Activated CD8-positive, alpha-beta memory T cell treated with anti-CD3 and anti-CD28 coated beads for 4 hours (primary cell): ENCODE measurements at places on chromosomes 5 and 9.

- DNase-seq = no peak
These were observed 24.7 kb upstream of the NR3C1 start for GRCh38 chr5:143428155-143428554.

DNA sequence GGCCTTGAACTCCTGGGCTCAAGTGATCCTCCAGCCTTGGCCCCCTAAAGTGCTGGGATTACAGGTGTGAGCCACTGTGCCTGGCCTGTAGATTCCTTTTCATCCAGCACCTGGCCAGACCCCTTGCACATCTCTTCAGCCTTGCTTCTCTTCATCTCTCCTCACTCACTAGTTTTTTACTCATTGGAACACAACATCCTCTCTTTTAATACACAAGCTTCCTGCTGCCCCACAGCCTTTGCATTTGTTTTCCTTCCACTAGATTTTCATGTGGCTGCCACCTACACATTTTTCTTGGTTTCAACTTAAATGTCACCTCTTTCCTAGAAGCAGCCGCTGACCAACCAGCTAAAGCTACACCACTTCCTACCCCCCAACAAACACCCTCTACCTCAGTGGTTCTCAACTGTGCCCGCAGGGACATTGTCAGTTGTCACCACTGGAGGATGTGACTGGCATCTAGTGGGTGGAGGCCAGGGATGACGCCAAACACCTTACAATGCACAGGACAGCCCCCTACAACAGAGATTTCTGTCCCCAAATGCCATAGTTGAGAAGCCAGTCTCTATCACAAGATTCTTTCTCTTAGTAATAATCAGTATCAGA, 33.7 kb downstream of the HAVCR1 start:
- peak; percentile 45 for DNase-seq

- no peak for DNase-seq
These were observed 17.9 kb downstream of the FGD3 start for GRCh38 chr9:92965061-92965758.

GRCh38 chr5:90020575-90021538, 388.7 kb downstream of the CETN3 start:
- no peak for DNase-seq

GRCh38 chr9:133205996-133206931, 2.8 kb downstream of the OBP2B start:
- no peak for DNase-seq

DNA sequence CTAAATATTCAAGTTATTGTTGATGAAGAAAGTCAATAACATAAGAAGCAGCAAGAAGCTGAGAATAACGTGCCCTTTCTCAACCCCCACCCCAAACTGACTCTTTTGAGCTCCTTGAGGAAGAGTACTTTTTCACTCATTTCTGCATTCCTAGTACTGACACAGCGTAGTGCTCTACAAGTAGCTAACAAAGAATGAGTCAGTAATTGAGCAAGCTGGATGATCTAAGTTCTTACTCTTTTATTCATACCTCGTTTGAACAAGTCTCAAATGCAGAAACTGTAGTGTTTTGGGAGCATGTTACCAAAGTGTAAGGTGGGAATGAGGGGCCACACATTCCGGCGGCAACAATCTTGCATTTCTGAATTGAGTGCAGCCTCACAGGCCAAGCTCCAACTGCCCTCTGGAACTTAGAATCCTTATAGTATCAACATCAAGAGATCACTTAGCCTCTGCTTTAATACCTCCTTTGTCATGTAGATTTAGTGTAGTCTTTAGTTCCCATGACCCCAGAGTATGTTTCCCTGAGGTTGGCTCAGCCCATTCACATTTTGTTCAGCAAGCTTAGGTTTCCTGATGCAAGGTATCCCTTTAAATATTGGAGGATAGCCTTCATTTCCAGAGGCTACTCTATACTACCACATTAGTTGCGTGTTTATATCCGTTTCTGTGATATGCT, 152.0 kb downstream of the PRR16 start:
- no peak for DNase-seq

DNA sequence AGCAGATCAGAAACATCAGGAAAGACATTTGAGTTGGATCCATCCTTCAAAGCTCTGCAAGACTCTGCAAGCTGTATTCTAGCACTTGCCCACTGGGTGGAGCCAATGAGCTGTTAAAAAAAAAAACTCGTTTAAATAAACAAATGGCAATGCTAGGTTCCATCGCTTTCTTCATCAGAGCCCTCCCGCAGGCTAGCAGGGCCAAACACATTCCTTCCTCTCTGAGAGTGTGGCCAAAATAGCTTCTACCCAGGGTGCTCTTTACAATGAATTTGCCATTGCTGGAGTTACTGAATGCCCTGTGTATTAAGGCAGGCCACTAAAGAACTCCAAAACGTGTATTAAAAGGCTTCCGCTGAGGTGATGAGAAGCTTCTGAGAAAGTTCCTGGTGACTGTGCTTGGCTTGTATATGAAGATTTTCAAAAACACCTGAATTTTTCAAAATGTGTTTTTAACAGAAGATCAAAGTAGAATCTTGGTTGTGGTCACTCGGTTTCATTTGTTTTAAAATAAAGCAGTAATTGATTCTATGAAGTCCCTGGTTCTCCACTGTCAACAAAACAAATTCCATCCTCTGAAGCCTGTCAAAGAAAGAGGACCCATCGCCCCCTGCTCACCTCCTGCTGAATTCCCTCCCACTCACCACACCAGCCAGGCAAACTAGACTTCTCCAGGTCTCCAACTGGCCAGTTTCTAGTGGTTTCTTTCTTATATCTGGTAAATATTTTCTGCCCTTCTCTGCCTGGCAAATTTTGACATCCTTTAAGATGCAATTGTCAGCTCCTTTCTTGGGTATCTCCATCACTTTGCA, 36.5 kb upstream of the EQTN start:
- DNase-seq = no peak

DNA sequence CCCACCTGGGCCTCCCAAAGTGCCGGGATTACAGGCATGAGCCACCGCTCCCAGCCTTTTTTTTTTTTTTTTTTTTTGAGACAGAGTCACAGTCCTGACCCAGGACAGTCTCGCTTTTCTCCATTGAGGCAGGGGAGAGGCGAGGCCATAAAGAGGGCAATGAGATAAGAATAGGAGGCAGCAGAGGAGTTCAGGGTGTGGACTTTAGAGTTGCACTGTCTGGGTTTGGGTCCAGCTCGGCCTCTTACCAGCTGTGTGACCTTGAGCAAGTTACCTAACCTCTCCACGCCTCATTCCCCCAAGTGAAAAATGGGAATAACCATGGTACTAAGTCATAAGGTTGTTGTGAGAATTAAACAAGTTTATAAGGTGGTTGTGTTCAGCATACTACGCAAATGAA, 24.6 kb upstream of the ANKH start:
- DNase-seq = no peak

- DNase-seq = no peak
These were observed 10.3 kb downstream of the SLC28A3 start for GRCh38 chr9:84330246-84330645.

GRCh38 chr5:172956936-172957335, 2.3 kb upstream of the RPL26L1 start:
- no peak for DNase-seq

- no peak for DNase-seq
These were observed 418.9 kb downstream of the ARHGEF28 start for GRCh38 chr5:74044936-74045335.

DNA sequence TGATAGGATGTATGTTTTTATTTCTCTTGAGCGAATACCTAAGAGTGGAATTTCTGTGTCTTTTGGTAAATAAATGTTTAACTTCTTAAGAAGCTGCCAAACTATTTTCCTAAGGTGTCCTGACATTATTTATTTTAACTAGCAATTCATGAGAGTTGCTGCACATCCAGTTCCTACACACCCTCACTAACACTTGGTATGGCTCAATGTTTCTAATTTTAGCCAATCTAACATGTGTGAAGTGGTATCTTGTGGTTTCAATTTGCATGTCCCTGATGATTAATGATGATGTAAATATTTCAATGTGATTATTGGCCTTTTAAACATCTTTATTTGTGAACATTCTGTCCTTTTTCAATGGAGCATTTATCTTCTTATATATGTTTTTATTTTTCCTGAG, 2095.5 kb upstream of the C9orf72 start:
- DNase-seq = no peak
